ENCODE measurements at places on chromosomes 1 and 21.

- no peak for DNase-seq
These were observed 4.6 kb downstream of the IPO13 start for GRCh38 chr1:43951021-43951985.

DNA sequence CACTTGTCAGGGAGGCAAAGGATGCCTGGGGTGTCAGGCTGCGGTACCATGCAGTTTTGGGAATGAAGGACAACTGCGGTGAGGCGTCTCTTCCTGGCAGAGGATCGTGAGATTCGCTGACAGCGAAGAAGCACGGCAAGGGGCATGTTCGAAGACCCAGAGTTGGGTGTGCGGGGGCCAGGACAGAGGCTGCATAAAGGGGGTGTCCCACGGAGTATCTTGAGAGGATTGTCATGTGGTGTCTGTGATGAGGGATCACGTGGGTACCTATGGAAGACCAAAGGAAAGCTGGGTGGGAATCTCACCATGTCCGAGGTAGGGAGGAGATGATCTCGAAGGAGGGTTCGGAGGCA is 372 bp downstream of the SLC25A44 start:
- DNase-seq, result no peak

DNA sequence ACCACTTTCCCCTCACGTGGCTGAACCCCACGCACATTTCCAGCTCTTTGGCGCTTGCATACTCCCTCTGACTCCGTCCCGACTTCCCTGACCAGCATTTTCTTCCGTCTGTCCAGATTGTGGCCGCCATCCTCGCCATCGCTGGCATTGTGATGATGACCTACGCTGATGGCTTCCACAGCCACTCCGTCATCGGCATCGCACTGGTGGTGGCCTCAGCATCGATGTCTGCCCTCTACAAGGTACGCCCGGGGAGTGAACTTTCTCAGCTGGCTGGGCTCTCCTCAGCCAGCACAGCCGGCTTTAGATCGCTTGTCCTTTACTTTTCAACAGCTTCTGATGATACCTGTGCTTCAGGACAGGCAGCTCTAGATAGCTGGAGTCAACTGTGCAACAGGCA is 56.8 kb upstream of the COA6 start:
- no peak for DNase-seq

- no peak for DNase-seq
These were observed at the start of gene C1QA for GRCh38 chr1:22636353-22636752. Gene C1QA (plus strand): TSS chr1:22636628. CDS start chr1:22637617, 989 bp downstream.

DNA sequence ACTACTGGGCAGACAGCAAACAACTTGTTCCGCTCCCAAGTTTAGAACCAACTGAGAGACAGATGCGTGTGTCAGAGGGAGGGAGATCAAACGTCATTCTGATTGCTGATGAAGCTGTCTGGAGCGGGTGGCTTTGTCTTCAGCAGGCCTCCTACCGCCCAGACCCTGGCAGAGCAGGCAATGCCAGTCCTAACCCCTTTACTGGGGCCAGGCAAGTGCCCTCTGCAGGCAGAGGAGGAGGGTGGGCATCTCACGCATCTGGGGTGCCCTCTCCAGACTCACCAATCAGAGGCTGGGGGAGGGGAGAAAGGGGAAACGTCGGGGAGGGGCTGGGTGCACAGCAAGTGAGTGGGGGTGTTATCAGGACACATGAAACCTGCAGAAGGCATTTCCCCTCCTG is 126.6 kb downstream of the ACTL8 start:
- DNase-seq, result no peak
